NCI-H2029 (cell line): ENCODE measurements at places on chromosomes 7 and 10.

DNA sequence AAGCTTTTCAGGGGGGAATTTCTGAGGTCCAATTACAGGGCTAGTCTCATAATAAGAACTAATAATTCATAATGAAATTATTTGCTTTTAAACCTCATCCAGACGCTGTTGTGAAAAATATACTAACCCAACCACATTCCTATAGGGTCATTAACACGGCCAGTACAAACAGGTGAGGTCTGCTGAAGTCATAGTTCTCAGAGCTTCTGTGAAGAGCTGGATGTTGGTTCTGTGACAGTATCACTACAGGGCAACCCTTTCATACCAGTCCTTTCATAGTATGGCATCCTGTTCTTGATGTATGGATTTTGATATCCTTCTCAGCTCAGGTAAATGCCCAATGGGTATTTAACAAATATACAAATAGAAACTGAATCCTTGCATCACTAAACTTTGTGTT is 62.3 kb upstream of the FAM133B start:
- DNase-seq = no peak

GRCh38 chr10:86344714-86345161 is 21.9 kb downstream of the GRID1 start:
- DNase-seq = no peak

- DNase-seq = no peak
Measured at GRCh38 chr7:27122077-27122910, 8.3 kb downstream of the HOXA4 start.

DNA sequence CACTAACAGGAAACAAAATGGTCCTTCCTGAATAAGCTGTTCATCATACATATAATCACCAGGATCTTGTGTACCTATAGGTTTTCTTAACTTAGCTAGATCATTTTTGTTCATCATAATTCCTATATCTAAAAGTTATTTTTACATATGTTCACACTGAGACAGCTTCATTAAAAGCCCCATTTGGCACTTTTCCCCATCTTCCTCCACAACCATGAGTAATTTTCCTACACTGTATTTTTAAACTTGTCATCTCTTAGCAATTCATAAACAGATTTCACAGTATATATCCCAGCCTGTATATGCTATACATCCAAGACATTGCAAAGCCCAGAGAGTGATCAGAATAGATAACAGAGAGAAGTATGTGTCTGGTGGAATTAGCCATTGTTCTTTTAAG is 28.3 kb downstream of the ZNF365 start:
- no peak for DNase-seq

- DNase-seq = no peak
Measured at GRCh38 chr10:85177767-85178166, 849.4 kb downstream of the CCSER2 start.

- DNase-seq = peak; percentile 20
Measured at GRCh38 chr10:5584895-5585516, 60.2 kb downstream of the CALML3 start.

DNA sequence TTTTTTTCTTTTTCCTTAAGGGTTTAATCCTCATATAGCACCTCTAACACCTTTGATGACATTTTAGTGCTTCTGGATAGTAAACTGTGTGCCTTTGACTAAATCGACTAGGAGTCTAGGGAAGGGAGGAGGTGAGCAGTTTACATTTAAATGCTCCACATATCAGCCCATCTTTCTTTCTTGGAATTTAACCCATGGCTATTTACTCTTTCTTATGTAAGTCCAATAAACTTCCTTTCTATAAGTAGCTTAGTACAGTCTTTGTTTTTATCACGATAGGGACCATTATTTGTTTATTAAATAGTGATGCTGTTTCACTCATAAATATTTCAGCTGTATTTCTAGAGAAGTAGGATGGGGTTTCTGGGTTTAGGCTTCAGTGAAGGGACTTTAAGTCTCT is 669.9 kb downstream of the AUTS2 start:
- no peak for DNase-seq

DNA sequence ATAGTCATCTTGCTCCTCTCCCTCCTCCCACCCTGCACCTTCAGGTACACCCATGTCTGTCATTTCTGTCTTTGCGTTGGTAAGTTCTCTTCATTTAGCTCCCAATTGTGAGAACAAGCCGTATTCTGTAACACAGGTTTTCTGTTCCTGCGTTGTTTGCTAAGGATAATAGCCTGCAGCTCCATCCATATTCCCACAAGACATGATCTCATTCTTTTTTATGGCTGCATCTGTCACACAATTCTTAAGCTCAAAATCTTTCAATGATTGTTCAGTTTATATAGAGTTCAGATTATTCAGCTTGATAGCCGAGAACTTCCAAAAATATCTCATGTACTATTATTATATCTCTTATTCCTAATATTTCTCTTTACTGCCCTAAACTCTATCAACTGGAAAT is 16.0 kb upstream of the TMEM168 start:
- no peak for DNase-seq

DNA sequence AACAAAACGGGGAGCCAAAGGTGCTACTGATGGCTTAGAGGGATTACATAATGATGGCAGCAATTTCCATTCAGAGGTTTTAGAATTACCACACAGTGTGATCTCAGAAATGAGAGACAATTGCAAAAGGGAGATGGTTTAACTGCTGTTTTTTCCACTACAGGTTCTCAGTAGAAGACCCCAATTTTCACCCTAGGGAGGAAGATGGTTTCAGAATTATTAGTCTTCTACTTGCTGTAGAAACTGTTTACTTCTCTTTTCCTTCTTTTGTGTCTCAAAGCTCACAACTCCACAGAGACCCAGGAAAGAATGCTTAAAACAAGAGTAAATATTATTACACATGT is 226.5 kb downstream of the INHBA start:
- no peak for DNase-seq

GRCh38 chr7:24871770-24872169 is 108.2 kb downstream of the OSBPL3 start:
- no peak for DNase-seq

DNA sequence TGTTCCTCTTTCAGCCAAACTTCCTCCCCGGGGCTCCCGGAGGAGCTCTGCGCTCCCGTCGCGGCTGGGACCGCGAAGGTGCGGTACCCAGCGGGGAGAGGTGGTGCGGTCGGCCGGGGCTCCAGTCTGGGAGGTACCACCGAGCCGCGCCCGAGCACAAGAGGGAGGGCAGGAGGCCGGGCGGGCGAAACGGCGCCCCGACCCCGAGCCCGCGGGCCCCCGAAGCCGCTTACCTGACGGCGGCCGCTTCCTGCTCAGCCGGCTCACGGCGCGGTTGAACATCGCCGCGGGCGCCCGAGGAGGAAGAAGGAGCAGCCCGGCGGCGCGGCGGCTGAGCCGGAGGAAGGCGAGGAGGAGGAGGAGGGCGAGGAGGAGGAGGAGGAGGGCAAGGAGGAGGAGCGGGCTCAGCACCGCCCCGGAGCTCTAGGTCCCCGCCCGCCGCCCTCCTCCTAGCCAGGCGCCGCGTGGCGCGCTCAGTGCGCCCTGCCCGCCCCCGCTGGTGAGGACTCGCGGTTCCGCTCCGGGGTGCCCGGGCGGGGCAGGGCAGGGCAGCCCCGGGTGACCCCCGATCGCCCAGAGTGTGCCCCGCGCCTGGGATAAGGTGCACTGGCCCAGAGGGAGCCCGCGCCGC is at the start of gene RGS10:
Gene RGS10, minus strand, starts transcription at position 363 of the 631 bp plus-strand sequence. Its CDS starts 81 bp downstream, at position 282.
- no peak for DNase-seq

DNA sequence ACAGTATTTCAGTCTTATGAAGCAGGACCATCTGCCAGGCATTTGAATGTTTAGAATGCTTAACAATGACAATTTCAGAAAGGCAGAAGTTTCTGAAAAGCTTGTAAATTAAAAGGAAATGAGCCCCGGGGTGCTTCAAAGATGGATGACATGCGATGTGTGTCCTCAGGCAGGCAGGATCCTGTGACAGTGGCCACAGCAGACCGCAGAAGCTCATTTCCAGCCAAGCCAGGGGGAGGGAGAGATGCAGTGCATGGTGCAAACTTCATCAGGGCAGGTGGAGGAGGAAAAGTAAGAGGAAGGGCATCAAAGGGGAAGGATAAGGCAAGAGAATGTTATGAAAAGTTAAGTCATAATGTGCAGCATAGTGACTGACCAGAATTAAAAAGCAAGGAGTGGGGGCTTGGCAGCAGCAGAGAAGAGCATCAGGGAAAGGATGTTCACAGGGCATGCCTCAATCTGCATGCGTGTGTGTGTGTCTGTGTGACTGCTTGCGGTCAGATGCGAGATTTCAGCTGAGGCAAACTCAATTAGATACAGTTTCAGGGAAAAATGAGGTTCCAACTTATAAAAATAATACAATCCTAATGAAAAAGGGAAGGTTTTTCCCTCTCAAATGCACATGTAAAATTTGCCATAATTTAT is 173.7 kb downstream of the COBL start:
- no peak for DNase-seq

DNA sequence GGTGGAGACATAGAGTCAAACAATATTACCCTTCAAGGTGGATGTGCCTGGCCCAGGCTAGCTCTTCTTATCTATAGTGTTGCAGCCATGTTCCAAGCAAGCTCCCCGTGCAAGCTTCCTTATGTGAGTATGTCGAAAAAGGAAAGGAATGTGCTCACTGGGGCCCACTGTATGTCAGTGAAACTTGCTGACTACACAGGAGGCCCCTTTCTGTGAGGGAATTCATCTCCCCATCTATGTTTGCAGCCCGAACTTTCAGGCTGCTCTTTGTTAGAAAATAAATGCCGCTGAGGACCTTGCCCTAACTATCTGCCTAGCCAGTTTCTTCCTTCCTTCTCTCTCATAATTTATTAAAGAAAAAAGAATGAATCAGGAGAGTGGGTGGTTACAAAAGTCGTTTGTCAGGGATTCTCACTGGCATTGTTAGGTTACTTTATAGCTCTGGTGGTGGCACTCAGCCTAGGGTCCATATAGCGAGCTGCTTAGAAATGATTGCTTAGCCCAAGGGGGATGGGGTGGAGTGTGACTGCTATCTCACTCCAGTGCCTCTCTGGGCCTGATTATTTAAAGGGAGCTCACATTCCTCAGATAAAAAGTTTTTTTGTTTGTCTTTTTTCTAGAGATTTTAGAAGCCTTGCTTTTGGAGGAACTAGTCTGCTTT is 302.1 kb downstream of the ABCA13 start:
- DNase-seq = no peak

- DNase-seq = no peak
Measured at GRCh38 chr7:73647725-73648592, 19.7 kb upstream of the VPS37D start.

- peak; percentile 81 for DNase-seq
Measured at GRCh38 chr7:91940572-91941341, at the start of gene AKAP9. TSS of gene AKAP9 (plus strand) at chr7:91940862. CDS start at chr7:91941100, 238 bp downstream.

- no peak for DNase-seq
Measured at GRCh38 chr10:127920306-127921074, 13.6 kb downstream of the PTPRE start.

- peak; percentile 73 for DNase-seq
Measured at GRCh38 chr10:44752451-44753441, 158.4 kb upstream of the TMEM72 start.

DNA sequence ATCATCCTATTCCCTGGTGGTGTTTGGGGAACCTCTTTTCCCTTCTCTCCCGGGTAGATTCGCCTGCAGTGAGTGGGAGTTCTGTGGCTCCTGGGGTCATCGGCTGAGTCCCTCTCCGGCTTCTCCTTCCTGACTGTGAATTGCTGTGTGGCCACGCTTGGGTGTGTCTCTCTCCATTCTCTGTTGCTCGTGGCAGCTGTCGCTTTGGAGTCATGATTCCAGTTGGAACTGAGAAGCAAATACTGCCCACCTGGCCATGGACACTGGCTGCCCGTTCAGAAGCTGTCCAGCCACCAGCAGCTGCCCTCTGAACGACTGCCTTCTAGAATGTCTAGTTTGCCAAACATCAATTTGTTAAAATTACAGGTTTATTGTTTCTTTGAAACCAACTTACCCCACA is 23.1 kb upstream of the PITRM1 start:
- DNase-seq = no peak

GRCh38 chr7:100561491-100562194 is 12.1 kb downstream of the SAP25 start:
- no peak for DNase-seq

DNA sequence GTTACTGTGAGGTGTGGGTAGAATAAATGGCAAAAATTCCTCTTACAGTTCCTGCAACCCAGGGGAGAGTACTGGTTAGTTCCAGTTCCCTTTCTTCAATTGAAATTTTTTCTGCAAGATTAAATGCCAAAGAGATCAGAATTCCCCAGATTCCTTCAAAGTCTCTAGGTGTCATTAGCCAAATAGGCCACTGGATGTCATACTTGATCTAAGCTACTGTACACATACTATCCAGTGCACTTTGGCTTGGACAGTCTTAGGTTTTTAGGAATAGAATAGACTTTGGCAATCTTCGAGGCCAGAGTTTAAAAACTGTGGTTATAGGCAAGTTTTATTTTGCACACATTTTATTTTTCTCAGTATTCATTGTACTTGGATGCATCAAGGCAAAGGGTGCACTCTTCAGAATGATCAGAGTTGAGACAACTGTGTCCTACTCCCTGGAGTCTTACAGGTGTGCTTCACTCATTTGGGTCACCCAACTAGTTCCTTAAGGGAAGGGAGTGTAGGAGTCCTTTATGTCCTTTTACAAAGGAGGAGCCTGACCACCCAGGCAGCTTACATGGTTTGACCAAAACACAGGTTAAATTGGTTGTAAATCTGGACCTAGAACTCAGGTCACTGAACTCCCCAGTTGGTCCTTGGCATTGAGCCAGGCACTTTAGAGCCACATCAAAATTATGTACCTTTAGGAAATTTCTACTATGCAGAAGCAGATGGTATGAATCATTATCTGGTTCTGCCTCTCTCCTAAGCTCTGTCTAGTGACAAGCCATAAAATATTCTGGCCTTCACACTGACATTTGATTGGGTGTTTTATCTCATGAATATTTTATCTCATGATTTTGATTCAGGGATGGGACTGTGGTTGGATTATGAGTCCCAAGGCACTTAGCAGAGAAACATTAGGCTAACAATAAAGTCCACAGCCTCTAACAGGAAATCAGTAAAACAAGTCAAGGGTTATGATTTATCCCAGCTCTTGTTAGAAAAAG is 49.5 kb downstream of the ASAH2B start:
- DNase-seq = no peak

- DNase-seq = no peak
Measured at GRCh38 chr7:2730846-2731770, 43.1 kb downstream of the AMZ1 start.

GRCh38 chr10:43137717-43138020 is 576 bp upstream of the CSGALNACT2 start:
- no peak for DNase-seq

DNA sequence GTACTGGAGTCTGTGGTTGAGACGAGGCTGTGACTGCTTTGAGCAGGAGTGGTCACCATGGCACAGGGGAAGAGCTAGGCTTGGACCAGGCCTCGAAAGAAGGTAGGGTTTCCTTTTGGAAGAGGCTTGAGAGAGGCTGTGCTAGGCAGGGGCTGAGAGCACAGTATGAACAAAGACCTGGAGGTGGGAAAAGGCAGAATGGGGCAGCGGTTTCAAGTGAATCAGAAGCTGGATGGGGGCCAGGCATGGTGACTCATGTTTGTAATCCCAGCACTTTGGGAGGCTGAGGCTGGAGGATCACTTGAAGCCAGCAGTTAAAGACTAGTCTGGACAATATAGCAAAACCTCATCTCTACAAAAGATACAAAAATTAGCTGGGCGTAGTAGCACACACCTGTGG is 65.9 kb downstream of the CLIP2 start:
- DNase-seq = peak; percentile 86

- DNase-seq = no peak
Measured at GRCh38 chr10:35685402-35685801, 43.3 kb upstream of the FZD8 start.

GRCh38 chr10:98391065-98391464 is 23.9 kb downstream of the PYROXD2 start:
- no peak for DNase-seq

- DNase-seq = no peak
Measured at GRCh38 chr10:112261281-112261822, 21.8 kb upstream of the TECTB start.
